ENCODE measurements at places on chromosomes 13 and 19. TPM values are rescaled to one million over a fixed set of nuclear protein-coding genes. Genes with fewer than 3 reads are reported as not detected.

Gene BTBD2
- 90.1 TPM for total RNA-seq

Gene PSG1
- not detected for total RNA-seq

Gene PRPF31
- total RNA-seq, result 84.1 TPM

Gene ZNF91
- total RNA-seq, result 28.5 TPM

Gene CNFN
- total RNA-seq, result not detected

Gene GNA15
- total RNA-seq, result 7.1 TPM

Gene CELF5
- total RNA-seq, result not detected

Gene HCST
- not detected for total RNA-seq

Gene LILRA6
- 25.1 TPM for total RNA-seq

Gene HSPB6
- 265 TPM for total RNA-seq

Gene PABPC3
- not detected for total RNA-seq

Gene COL5A3
- 13.6 TPM for total RNA-seq

Gene DPF1
- total RNA-seq, result not detected

Gene PEAK3
- total RNA-seq, result 4.7 TPM

Gene GPR12
- total RNA-seq, result not detected

Gene LRP3
- total RNA-seq, result 28.8 TPM

Gene CKM
- not detected for total RNA-seq

Gene MEGF8
- total RNA-seq, result 61.8 TPM

Gene SULT2B1
- total RNA-seq, result not detected

Gene ZNF90
- total RNA-seq, result not detected

Gene ZFP14
- 1.2 TPM for total RNA-seq

Gene IFNL1
- total RNA-seq, result not detected

Gene PRSS57
- total RNA-seq, result not detected

Gene TYROBP
- 31.5 TPM for total RNA-seq

Gene ZSCAN5B
- total RNA-seq, result not detected

Gene LPAR2
- 0.75 TPM for total RNA-seq

Gene CYSLTR2
- 1.2 TPM for total RNA-seq

Gene GAS6
- 502 TPM for total RNA-seq

Gene MBD3L3
- total RNA-seq, result not detected

Gene ZNF497
- not detected for total RNA-seq

Gene CYP2B6
- not detected for total RNA-seq

Gene SERTAD1
- total RNA-seq, result 39.7 TPM

Gene FAAP24
- total RNA-seq, result not detected

Gene NLRP8
- total RNA-seq, result not detected

Gene CRX
- total RNA-seq, result not detected

Gene KMT2B
- total RNA-seq, result 25.5 TPM

Gene CACNG7
- total RNA-seq, result not detected

Gene METTL21C
- not detected for total RNA-seq

Gene RGS9BP
- total RNA-seq, result not detected

Gene CEACAM21
- not detected for total RNA-seq

Gene COMMD6
- 36.2 TPM for total RNA-seq
